Fibroblast of the conjunctiva (primary cell): ENCODE measurements at places on chromosomes 4 and X.

DNA sequence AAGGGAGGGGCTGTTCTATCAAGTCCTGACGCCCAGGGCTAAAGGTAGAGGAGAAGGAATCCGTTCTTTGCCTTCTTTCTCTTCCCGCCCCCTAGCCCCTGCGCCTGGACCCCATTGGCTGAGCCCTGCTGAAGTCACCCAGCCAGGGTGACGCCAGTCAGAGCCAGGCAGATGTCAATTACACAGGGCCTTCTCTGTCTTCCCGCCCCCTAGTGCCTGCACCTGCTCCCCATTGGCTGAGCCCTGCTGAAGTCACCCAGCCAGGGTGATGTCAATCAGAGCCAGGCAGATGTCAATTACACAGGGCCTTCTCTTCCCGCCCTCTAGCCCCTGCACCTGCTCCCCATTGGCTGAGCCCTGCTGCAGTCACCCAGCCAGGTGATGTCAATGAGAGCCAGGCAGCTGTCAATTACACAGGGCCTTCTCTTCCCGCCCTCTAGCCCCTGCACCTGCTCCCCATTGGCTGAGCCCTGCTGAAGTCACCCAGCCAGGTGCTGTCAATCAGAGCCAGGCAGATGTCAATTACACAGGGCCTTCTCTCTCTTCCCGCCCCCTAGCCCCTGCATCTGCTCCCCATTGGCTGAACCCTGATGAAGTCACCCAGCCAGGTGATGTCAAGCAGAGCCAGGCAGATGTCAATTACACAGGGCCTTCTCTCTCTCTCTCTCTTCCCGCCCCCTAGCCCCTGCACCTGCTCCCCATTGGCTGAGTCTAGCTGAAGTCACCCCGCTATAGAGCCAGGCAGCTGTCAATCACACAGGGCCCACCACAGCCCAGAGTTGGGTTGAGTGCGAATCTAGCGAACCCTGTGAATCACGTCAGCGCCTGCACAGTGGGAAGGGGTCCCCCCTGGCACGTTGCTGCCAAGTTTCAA, 46.4 kb downstream of the ASMT start:
- no peak for DNase-seq

- peak; percentile 14 for DNase-seq
Observed at GRCh38 chrX:16589211-16589610, 60.7 kb upstream of the S100G start.

DNA sequence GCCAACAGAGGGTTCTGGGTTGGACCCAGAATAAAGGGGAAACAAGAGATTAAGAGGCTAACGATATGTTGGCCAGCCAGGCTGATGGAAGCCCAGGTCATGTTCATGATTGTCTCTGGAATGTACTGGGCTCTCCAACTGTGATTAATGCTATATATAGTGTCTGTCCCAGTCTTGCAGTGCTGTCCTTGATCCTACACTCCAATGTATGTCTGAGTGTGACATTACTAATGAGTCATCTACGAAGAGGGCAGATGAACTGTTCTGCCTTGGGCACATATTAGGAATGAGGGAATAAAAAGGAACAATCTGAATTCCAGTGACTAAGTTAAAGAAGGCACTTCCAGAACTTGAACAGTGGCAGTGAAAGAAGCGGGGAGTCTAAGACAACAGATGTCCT, 142.1 kb downstream of the PDGFRA start:
- DNase-seq = no peak

DNA sequence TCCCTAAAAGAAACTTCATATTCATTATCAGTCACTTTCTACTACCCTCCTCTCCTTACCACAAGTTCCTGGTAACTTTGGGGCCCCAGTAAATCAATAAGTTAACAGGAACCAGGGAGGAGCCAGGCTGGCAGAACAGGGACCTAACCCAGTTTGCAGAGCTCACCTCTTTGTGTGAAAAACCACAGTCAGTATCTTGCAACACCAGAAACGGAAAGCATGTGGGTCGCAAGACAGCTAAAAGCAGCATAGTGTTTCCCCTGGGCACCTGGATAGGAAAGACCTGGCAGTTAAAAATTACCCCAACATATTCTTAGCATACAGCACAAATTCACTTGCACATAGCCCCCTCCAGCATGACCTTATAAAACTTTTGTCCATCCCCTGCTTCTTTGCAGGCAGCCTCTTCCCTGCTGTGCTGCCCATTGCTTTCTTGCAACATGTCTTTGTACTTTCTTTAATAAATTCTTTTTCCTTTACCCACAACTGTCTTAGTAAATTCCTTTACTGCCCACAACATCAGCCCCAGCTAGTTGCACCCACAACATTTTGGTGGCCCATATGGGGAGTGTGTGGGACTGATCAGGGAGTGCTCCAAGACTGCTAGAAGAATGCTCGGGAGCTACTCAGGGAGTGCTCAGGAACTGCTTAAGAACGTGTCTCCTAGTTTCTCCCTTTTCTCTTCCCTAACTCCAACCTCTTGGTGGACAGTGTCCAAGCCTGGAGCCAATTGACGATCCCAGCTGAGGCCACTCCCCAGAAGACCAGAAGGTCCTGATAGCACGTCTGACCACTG, 83.4 kb downstream of the MSN start:
- no peak for DNase-seq

GRCh38 chrX:16838202-16839066, 31.7 kb downstream of the RBBP7 start:
- DNase-seq = peak; percentile 83

GRCh38 chr4:170014359-170015011, 11.7 kb downstream of the MFAP3L start:
- no peak for DNase-seq

DNA sequence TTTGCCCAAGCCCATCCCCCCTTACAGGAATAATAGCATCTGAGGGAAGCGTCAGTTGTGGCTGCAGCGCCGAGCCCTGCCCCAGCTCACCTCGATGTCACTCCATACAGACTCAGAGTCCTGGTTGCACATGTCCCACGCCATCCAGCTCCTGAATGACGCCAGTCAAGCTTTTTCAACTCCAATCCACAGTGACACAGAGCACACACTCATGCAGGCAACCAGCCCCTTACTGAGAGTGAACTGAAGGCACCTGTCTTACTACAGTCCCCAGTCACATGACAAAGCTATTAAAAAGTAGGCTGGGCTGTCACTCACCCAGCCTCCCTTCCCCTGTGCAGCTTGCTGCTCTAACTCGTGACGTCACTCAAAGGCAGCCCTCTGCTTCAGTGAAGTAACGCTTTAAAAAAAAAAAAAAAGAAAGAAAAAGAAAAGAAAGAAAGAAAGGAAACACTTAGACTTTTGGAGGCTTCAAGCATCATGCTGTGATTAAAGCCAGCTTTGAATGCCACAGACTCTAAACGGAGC, at the start of gene PPARGC1A:
Gene PPARGC1A (minus strand): TSS at position 234 of the 528 bp plus-strand sequence. CDS start 90 bp downstream, at position 144.
- DNase-seq = peak; percentile 53

GRCh38 chr4:136829280-136829679, 703.0 kb downstream of the PCDH18 start:
- DNase-seq = no peak

- DNase-seq = peak; percentile 83
Observed at GRCh38 chr4:100348473-100348872, 158.2 kb upstream of the DDIT4L start.

- no peak for DNase-seq
Observed at GRCh38 chr4:961351-962230, 11.8 kb downstream of the DGKQ start.

- no peak for DNase-seq
Observed at GRCh38 chrX:140505421-140506337, 810 bp upstream of the SOX3 start.

GRCh38 chr4:104743215-104743653, 248.5 kb upstream of the CXXC4 start:
- DNase-seq = no peak
